NCI-H460 (cell line): ENCODE measurements at places on chromosomes 5 and 9.

DNA sequence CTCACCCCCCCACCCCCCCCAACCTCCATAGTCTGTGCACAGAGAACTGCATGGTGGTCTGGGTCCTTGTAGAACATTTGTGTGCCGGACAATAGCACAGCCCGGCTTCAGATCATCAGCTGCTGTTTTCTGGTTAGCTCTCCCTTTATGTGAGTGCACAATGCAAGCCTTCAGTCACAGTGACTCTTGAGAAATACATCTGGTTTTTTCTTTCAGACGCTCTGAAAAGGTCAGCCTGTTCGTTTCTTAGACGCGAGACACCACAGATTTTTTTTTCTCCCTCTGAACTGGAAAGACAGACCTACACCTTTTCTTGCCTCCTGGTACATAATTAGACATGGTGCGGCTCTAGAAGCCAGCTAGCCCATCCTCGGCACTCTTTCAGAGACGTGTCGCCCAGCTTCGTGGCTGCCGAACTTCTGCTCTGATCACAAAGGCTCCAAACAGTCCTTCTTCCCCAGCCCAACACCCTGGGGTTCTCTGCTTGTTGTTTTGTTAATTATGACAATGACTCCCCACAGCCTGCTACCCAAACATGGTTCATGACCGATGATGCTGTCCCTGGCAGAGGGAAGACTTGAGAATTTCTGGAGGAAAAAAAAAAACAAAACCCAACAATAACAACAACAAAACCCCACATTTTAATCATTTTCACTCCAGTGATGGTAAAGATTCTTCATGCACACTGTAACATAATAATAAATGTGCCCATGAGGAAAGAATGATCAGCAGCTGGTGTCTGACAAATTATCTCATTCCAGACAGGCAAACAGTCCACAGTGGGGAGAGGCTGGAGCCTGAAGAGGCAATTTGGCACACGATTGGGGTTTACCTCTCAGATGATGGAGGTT lies 241.4 kb upstream of the ZNF462 start:
- DNase-seq: no peak

- no peak for DNase-seq
These were observed 483.3 kb downstream of the DMAC1 start for GRCh38 chr9:7316166-7316795.

GRCh38 chr9:131523086-131523388 lies 8.0 kb downstream of the UCK1 start:
- DNase-seq: no peak

GRCh38 chr9:3768712-3769457 lies 243.1 kb upstream of the RFX3 start:
- no peak for DNase-seq

- DNase-seq: peak; percentile 37
These were observed 15.2 kb downstream of the TMEM171 start for GRCh38 chr5:73135429-73136054.

GRCh38 chr5:59036274-59036961 lies 453.5 kb downstream of the RAB3C start:
- DNase-seq: peak; percentile 92

DNA sequence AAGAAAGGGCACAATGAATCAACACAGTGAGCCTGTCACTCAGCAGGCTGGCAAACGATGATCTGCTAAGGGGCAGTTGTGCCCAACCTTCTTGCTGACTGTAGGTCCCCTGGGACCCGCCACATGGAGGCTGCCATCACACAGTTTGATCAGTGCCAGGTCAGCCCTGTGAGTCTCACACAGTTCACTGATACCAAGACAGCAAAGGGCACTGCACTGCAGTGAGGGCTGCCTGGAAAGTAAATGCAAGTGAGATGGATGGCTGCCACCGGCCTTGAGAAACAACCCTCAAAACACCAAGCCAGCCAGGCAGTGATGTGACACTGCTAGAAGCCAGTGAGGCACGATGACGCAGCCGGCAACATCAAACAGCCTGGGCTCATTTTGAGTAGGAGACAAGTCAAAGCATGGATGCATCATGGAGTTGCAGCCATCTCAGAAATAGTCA lies 30.3 kb downstream of the FOXD1 start:
- DNase-seq: no peak

DNA sequence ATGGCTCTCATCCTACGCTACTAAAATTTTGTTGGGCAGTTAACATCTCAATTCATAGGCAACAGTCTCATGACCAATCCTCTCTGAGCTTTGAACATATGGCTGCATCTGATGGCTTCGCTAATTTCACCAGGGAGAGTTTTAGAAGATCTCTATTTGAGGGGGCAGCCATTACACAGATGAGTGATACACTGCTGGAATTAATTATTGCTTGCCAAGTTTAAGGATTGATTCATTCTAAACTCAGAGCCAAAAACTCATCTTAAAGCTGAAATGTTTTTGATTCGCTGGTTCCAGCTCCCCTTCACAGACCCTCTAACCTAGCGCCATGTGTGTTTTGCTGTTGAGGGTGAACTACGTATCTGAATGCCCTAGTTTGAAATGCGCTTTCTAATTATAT lies 519.9 kb upstream of the WWC1 start:
- no peak for DNase-seq

GRCh38 chr5:59807806-59808205 lies 85.7 kb downstream of the PDE4D start:
- DNase-seq: no peak

- no peak for DNase-seq
These were observed 164.3 kb downstream of the DOCK2 start for GRCh38 chr5:169801324-169801777.

DNA sequence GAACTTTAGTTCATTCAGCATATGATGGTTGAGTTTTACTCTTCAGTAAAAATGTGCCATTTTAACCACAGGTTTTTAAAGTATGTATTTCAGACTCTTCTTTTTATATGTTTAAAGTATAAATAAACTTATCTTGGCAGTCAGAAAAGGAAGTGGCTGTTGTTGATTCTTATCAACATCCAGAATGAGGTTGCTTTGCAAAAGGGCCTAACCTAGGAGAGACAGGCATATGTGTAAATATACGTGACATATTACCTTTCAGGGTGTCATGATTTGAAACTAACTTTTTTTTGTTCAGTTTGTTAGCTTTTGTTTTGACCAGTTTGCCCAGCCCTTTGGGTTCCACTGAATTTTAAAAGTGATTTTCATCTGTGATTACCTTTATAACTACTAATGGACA lies 7.4 kb downstream of the SMARCA2 start:
- no peak for DNase-seq

DNA sequence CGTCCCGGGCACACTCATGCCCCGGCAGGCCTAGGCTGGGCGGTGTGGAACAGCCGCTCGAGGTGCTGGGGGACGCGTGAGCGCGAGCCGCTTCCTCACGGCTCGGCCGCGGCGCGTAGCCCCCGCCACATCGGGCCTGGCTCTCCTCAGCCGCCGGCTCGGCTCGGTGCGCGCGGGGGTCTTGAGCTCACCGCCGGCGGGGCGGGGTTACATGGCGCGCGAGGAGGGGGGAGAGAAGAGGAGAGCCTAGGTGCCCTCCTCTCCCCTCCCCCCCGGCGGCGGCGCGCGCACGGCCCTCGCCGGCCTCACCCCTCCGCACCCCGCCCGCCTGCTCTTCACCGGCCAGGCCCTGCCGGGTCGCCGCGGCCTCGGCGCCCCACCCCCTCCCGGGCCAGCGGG lies 7.7 kb downstream of the RANBP6 start:
- peak; percentile 29 for DNase-seq

- DNase-seq: no peak
These were observed 283.3 kb downstream of the GABRB2 start for GRCh38 chr5:161263191-161263590.

DNA sequence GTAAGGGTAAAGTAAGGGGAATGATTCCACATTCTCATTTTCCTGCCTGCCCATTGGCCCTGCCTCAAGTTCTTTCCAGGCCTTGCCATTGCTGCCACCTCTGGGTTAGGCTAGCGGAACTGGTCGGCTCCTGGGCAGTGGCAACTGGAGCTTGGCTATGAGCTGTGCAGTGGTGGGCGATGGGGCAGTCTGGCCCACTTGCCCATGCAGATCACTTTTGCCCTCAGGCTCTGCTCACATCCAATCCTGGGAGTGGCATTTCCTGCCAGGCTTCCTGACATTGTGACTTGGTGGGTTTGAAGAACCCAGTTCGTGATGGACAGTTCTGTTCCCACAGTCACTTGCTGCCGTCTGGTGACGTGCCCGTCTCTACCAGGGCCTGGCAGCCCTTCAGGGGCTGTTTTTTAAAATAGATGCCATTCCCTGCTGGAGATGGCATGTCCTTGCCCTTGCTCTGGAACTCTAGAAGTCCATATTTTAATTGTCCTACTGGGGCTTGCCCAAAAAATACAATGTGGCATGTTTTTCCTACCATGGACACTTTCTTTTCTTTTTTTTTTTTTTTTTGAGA lies 86.1 kb downstream of the FGF18 start:
- no peak for DNase-seq

GRCh38 chr5:148806520-148806931 lies 19.9 kb upstream of the ADRB2 start:
- DNase-seq: no peak

DNA sequence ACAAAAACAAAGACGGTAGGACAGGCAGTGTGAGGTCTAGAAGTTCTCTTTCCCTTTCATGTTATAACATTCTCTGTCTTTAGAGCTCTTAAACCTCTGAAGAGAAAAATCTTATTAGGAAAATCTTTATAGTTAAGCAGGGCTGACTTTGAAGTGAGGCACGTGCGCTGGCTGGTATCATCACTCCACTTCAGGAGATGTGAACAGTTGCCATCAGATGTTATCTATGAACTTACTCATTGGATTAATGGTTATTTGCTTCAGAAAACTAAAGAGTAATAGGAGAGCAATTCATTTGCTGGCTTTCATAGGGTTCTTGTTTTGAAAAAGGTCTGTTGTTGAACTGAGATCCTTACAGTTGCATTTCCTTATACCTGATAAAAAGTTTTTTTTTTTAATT lies 25.7 kb downstream of the LRRTM2 start:
- DNase-seq: no peak

DNA sequence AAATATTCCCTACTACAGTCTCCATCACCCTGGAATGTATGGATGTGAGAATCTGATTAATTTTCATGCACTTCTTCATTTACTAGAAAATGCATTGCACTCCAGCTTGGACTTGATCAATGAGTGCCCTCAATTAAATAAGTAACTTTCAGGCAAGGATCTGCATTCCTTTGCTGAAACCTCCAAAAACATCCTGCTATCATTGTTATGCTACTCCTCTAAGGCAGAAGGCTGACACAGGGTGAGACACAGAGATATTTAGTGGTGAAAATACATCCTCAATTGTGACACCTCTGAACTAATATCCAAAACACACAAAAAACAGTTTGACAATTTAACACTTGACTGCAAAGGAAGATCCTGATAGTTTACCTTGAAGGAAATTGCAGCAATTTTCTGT lies 57.9 kb upstream of the CDH12 start:
- no peak for DNase-seq

DNA sequence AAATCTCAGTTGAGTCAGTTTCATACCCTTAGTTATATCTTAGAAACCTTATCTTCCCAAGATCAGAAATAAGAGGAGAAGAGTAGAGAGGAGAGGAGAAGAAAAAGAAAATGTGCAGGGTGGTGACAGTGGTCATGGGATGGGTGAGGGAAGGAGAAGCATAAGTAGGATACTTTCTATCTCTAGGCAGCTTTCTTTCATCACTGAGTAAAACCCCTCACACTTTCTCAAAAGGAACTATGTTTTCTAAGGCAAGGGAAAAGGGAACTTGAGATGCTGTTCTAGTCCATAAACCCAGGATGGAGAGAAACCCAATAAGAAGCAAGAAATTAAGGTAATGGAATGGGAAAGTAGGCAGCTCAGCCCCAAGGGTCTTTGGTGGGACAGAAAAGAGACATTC lies 225.3 kb downstream of the MCTP1 start:
- DNase-seq: no peak

DNA sequence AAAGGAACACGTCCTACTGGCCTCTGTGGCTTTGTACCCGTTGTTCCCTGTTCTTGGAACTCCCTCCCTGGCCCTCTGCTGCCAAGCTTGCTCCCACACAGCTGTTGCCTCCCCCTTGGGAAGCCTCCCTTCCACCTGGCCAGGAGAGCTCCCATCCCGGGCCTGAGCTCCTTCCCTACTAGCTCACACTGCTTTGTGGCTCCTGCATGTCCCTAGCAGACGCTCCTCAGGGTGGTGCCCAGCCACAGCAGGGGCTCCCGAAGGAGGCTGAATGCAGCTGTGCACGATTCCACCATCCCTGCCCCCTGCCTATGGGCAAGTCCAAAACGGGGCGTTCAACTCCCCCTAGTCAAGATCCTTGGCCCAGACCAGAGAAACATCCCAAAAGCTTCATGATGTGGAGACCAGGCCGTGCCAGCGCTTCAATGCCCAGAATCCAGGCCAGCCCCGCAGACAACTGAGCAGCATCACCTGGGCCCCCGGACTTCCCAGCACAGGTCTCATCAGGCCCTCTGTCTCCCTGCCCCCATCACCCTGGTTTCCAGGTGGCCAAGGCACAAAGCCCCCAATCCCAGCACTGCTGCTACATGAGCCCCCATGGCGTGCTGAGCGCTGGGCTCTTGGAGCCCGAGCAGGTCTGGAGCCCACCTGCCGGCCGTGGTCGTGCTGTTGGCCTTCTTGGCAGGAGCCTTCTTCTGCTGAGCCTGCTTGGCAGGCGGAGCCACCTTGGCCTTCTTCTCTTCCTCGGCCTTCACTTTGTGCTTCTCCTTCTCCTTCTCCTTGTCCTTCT lies 14.3 kb downstream of the BRD3OS start:
- DNase-seq: no peak

GRCh38 chr5:87536365-87536764 lies 123.6 kb upstream of the CCNH start:
- no peak for DNase-seq

DNA sequence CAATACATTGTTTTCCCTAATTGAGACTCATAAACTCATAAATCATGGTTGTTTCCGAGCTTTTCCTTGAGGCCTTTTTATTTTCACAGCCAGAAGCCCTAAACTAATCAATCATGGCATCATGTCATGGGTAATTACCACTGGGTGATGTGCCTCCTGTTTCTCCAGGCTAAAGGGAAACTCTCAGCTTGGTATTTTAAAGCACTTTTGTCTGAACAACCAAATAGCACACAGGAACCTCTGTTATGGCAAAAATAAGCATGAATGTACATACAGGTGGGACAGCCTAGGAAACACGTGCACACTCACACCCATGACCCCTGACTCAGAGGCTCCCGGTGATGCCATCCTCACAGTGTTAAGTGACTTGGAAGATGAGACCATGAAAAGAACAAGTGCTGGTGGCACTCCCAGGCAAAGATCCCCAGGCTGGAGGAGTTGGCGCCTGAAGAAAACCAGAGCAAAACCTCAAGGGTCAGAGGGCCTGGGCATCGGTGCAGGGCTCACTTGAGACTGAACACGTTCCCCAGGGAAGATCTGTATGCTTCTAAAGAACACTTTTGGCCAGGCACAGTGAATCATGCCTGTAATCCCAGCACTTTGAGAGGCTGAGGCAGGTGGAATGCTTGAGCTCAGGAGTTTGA lies 154.3 kb downstream of the ROR2 start:
- DNase-seq: no peak

GRCh38 chr5:132024789-132025402 lies 13.4 kb upstream of the ACSL6 start:
- no peak for DNase-seq

DNA sequence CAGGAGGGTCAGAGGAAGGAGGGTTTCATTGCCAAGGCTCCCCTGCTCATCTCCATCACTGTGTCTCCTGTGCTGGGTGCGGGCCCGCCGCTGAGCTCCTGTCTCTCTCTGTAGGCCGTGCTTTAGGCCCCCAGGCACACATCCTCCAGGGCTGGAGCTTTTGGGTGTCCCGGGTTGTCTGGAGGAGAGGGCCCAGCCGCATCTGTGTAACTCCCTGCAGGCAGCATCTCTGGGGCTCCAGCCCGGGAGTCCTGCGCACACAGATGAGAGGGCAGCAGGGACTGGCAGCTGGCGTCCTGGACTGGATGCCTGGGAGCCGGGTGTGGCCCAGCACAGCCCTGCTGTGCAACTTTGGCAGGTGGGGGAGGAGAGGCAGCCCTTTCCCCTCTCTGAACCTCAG lies 40.2 kb downstream of the LRSAM1 start:
- no peak for DNase-seq
